Skin of body (tissue), 3 donors: ENCODE measurements at places on chromosomes 2 and 18. TPM values are rescaled to one million over a fixed set of nuclear protein-coding genes. Genes with fewer than 3 reads are reported as not detected.
A peak's percentile ranks its signal among the peaks of the same experiment; 100 is the strongest.

The DAPL1 gene
- total RNA-seq: 41.6 TPM

The DSG1 gene
- 260 TPM for total RNA-seq

The IMPA2 gene
- total RNA-seq: 61.0 TPM

DNA sequence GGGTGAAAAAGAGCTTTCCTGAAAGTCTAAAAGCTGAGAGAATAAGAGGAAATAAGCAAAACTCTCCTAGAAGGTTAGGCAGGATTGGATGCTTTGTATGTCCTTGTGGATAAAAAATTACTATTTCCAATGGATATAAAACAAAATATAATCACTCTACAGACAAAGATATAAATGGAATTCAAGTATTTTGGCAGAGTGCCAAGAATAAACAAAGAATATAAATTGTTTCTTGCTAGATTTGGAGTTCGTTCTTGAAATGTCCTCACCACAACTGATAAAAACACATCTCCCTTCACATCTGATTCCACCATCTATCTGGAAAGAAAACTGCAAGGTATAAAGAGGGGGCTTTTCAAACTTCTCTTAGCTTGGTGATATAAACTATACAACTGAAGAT lies 13.3 kb downstream of the SULT1C3 start:
- no peak for DNase-seq

GRCh38 chr2:236872015-236872414 lies 213.7 kb upstream of the COPS8 start:
- no peak for DNase-seq

DNA sequence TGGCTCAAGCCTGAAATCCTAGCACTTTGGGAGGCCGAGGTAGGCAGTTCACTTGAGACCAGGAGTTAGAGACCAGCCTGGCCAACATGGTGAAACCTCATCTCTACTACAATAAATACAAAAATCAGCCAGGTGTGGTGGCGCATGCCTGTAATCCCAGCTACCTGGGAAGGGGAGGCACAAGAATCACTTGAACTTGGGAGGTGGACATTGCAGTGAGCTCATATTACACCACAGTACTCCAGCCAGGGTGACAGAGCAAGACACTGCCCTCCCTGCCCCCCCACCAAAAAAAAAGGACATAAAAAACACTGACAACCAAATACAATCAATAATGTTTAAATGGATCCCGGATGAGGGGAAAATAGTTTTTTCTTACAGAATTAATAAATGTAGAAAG lies 7.8 kb downstream of the TIA1 start:
- no peak for DNase-seq

DNA sequence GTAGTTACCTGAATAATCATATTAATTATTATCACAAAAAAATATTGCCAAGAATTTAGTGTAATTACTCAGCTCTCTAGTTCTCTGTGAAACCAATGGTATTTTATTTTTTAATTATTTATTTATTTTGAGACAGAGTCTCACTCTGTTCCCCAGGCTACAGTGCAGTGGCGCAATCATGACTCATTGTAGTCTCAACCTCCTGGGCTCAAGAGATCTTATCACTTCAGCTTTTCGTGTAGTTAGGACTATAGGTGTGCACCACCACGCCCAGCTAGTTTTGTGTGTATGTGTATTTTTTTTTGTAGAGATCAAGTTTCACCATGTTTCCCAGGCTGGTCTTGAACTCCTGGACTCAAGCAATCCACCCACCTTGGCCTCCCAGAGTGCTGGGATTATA lies 440.4 kb upstream of the CDH20 start:
- DNase-seq: no peak

- DNase-seq: no peak
These were observed 87.4 kb upstream of the AGAP1 start for GRCh38 chr2:235406430-235406829.

DNA sequence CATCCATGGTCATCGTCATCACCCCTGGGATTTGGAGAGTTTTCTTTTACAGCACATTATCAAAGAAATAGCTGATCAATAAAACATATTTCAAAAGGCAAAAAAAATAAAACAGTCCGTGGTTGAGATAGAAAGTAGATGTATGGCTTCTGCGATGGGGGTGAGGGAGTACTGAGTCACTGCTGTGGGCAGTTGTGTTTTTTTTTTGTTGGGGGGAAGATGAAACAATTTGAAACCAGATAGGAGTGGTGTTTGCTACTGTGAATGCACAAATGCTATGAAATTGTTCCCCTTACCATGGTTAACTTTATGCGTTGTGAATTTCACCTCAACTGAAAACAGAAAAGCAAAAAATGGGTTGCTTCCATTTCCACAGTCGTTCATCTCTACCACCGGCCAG lies 11.9 kb upstream of the SALL3 start:
- DNase-seq: no peak

DNA sequence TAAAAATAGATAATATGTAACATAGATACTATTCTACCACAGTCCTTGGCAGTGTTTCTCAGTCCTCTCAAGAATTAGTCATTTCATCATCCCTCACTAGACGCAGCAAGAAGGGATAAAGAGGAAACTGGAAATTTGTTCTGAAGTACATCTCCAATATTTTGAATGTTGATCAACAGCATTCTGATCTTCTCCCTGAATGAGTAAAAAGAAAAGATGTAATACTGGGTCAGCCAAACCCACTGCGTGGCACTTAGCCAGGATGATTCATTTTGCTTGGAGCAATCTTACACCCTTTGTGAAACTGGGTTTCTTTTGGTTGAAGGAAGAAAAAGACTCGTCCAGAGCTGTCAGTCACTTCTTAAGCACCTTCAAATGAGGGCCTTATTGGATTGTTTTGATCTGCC lies 54.1 kb downstream of the TAF1B start:
- DNase-seq: peak; percentile 75

DNA sequence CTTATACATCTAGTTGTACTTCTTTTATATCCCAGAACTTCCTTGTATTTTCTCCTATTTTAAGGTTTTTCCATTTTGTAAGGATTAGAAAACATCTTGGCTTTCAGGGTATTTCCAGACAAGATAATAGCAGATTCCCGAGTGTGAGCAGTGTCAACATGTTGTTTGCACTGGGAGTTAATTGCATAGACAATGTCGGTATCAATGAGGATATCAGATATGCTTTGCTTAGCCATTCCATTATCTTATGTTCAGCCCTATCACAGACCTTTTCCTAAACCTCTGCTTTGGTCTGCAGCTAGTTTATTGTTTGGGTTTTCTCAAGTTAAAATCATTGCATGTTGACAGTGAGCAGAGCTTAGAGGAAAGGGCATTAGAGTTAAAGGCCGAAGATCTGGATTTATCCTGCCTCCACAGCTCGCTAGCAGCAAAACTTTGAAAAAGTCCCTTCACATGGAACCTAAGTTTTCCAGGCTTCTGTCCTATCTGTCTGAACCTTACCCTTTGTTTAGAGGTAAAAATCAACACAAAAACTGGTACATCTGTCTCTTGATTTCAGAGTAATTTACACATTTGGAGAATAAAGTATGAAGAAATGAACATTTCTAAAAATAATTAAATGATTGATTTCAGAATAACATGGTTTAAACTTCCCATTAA lies 355.4 kb downstream of the KIAA1328 start:
- DNase-seq: no peak

- DNase-seq: no peak
These were observed 1.2 kb downstream of the ALK start for GRCh38 chr2:29920130-29920577.

- no peak for DNase-seq
These were observed 36.9 kb downstream of the ATOH8 start for GRCh38 chr2:85790499-85791188.

GRCh38 chr18:46570134-46570533 lies 86.9 kb downstream of the LOXHD1 start:
- DNase-seq: no peak

- DNase-seq: no peak
These were observed 584.7 kb upstream of the SETBP1 start for GRCh38 chr18:44096016-44096415.

DNA sequence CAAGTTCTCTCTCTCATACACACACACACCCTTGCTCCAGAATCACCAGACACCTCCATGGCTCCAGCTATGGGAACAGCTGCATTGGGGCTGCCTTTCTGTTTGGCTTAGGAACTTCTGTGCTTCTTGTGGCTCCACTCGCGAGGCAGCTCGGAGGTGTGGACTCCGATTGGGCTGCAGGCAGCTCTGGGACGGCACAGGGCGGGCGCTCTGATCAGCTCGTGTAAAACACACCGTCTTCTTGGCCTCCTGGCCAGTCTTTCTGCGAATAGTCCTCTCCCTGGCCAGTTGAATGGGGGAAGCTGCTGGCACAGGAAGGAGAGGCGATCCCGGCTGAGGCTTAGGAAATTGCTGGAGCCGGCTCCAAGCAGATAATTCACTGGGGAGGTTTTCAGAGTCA lies 22.4 kb downstream of the FOSL2 start:
- no peak for DNase-seq

DNA sequence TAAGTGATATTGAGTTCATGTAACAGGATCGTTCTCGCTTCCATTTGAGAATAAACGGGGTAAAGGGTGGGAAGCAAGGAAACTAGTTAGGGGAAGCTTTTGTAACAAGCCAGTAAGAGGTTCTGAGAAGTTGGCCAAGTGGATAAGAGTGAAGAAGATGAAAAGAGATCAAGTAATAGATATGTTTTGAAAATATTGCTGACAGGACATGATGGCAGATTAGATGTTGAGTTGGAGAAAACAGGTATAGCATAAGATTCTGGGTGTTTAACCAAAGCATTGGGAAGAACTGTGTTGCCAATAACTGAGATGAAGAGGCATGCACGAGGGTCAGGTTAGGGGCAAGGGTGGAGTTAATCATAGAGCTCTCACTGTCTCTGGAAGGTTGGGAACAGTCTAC lies 330.0 kb upstream of the LRRTM1 start:
- no peak for DNase-seq

DNA sequence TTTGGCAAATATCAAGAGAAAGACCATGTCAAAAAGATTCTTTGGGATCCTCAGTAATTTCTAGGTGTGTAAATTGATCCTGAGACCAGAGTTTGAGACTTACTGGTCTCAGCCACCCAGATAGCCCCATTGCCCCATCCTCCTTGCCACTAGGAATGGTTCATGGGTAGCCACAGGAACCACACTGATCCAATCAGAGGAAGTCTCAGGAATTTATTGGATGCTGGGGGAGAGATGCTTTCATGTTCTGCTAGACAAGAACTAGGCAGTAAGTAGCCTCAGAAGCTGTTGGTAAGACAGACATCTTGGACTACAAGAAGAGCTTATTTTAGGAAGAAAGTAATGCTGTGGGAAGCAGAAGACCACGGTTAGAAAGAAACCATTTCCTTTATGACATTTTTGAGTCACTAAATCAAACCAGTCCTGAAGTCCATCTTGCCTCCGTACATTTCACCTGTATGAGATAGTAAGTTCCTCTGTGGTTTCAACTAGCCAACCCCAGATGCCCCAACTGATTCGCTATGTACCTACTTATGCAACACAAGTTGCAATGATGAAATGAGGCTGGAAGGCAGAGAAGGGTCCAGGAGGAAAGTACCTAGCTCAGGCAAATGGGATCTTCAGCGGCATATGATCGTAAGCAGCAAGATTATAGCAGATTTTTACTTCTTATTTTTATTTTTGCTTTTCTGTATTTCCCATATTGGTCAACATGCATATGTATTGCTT lies 3.6 kb upstream of the ST3GAL5 start:
- DNase-seq: no peak

DNA sequence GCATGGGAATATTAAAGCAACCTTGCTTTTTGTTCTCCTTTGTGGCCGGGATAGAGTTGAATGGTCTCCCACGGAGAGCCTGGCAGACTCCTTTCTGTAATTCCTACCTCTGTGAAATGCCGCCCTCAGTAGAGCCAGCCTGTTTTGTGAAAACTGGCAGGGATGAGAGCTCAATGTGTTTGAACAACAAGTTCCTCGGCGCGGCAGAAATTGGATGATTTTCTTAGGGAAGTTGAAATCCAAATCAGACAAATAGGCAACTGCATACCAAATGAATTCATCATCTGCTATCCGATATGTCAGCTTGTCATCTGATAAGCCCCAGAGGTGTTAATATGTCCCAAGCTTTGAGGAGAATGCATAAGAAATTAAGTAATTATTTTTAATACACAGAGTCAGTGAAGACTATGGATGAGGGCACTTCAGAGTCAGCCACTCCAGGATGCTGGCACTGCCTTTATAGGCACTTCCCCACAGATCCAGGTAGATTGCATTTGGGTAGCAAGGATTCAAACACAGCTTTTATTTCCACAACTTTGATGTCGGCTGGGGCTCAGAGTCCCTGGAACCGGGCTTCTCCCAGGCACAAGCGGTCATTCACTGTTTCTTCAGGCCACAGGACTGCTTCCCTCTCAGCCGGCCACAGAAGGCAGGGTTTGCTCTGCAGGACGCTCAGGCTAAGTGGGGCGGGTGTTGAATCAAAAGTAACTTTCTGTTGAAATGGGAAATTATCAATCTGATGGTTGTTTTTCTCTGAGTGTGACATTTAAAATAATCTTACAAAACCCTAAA lies 82.8 kb upstream of the REV1 start:
- DNase-seq: no peak

DNA sequence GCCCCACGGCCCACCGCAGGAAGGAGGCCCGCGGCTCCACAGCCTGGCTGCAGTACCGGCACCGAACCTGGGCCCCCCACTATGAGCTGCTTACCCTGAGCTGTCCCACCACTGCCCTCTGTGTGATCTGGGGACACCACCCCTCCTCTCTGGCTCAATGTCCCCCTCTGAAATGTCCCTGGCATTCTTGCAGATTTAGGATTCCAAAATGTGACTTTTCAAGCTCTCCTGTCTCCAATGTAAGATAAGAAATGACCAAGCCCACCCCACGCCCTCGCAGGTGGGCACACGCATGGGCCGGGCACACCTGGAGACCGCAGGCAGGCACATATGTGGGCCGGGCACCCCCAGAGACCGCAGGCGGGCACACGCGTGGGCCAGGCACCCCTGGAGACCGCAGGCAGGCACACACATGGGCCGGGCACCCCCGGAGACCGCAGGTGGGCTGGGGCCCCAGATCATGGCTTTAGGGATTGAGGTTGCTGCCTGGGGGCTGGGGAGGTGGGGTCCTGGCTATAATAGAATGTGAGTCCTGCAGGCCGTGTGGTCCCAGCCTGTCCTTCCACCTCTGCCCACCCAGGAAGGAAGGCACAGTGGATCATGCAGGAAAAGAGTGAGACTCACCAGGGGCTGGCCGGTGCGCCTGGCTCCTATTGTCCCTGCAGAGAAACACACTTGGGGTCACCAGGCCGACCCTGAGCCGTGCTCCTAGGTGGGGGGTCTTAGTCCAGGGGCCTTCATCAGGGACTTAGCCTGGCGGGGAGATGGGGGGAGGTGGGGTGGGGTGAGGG lies 7.2 kb downstream of the PDCD1 start:
- DNase-seq: no peak
